Type B pancreatic cell (in vitro differentiated cells): ENCODE measurements at places on chromosomes 4 and X. TPM values are rescaled to one million over a fixed set of nuclear protein-coding genes. Genes with fewer than 3 reads are reported as not detected.

The NAA11 gene
- total RNA-seq, result not detected in 2 replicates

The BST1 gene
- total RNA-seq, result 0.89 and 3.4 TPM in 2 replicates

DNA sequence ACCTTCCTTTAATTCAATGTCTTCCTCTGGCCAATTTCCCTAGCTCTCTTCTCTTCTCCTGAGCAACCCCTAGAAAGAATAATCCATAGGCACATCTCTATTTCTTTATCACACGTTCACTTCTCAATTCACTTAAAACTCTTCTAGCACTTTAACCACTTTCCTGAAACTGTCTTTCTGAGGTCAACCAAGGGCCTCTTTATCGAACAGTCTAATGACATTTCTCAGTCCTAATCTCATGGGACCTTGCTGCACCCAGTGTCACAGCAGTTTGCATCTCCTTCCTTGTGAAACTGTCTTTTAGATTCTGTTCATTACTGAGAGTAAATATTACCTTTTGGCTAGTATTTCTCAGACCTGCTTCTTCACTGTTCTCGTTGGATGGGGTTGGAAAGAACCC is 285.3 kb upstream of the RASGEF1B start:
- H3K4me3 ChIP-seq, result no peak overlapping the region
- no peak overlapping the region for H3K27ac ChIP-seq
- no peaks in the 10 kb centered on the region for H3K36me3 ChIP-seq
- DNase-seq, result no peak
- peaks cover 17% of the 10 kb centered on the region for H3K4me1 ChIP-seq
- no peaks in the 10 kb centered on the region for H3K27me3 ChIP-seq

GRCh38 chr4:25879991-25880651 is 17.3 kb upstream of the SEL1L3 start:
- H3K27me3 ChIP-seq, result no peaks in the 10 kb centered on the region
- DNase-seq, result no peak
- H3K4me3 ChIP-seq, result no peak overlapping the region
- no peak overlapping the region for H3K27ac ChIP-seq
- peaks cover 13% of the 10 kb centered on the region for H3K4me1 ChIP-seq
